Iris pigment epithelial cell (primary cell): ENCODE measurements at places on chromosomes 2 and 18.
A peak's percentile ranks its signal among the peaks of the same experiment; 100 is the strongest.

DNA sequence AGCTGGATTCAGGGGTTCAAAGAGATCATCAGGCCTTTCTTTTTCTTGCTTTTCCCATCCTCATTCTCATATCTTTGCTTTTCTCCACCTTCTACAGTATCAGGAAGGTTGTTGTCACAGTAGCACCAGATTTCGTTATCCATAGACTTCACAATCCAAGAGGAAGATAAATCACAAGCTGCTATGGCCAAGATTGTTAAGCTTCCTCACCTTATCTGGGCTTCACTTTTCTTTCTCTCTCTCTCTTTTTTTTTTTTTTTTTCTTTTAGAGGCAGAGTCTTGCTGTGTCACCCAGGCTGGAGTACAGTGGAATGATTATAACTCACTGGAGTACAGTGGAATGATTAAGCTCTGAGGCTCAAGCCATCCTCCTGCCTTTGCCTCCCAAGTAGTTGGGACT, 93.5 kb downstream of the TTC27 start:
- no peak for DNase-seq

DNA sequence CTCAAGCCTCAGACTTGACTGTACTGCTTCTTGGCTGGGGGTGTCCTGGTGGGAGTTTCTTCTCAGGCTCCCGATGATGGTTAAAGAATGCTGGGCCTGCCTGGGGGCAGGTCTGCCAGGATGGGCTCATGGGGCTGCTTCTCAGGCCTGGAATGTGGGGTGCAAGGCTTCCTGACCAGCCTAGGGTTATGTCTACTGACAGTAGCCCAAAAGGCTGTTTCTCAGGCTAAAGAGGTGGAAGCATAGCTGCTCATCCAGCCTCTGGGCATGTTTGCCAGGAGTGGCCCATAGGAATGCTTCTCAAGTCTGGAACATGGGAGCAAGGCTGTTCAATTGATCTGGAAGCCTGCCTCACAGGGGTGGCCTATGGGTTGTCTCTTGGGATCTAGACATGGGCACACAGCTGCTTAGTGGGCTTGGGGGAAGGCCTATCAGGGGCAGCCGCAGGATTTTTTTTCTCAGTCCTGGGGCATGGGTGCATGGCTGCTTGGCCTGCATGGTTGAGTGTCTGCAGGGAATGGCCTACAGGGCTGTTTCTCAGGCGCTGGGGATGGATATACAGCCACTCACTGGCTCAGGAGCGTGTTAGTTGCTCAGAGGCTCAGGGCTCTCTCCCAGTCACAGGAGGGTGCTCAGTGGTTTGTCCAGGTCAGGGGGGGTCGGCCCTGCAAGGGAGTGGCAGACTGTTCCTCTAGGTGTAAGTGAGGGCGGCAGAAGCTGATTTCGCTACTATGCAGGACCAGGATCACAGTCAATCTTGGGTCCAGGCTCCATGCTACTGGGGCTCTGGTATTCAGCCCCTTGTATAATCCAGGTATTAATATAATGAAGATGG, 617.3 kb upstream of the REG3G start:
- DNase-seq: no peak

- DNase-seq: peak; percentile 67
These were observed 126.0 kb downstream of the LPIN1 start for GRCh38 chr2:11872247-11872947.

GRCh38 chr2:85905187-85905666, 16.4 kb upstream of the ST3GAL5 start:
- DNase-seq: no peak

DNA sequence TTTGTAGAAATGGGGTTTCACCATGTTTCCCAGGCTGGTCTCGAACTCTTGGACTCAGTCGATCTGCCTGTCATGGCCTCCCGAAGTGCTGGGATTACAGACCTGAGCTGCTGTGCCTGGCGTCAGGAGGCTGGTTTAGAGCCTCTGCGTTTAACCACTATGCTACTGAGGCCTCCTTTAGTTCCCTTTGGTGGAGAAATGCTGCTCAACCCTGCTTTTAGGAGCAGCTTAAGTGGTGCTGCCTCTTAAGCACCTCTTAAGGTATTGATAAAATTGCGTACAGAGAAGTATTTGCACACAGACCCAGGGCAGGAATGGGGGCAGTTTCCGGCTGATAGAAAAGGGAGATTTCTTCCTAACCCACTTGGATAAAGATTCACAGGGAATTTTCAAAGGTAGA, 8.0 kb downstream of the CD8A start:
- DNase-seq: no peak

DNA sequence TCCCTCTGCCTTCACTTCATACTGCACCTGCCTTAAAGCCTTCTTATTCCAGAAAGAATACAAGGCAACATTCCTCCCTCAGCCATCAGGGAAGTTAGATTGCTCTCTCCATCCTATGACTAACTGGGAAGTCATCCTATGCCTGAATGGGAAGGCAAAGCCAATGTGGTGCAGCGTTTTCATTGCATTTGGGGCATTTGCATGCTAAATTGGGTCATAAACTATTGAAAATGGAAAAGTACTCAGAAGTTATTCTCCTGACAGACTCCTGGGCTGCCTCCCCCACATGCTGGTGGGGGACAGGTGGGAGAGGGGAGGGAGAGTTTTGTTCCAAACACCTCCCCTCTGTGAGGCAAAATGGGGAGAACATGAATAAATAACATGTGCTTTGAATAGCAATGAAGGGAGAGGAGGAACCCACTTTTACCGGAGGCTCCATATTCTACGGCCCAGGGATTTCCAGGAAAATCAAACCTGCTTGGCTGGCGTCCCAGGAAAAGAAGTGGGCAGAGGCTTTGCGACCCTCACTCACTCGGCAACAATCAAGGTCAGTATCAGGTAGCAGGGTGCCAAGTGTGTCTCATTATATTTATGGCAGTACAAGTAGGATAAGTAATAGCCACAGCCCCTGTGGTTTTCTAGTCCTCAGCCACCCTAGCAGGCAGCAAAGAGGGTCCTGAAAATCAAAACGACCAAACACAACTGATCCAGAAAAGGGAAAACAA, 84.1 kb downstream of the BOD1L2 start:
- no peak for DNase-seq

DNA sequence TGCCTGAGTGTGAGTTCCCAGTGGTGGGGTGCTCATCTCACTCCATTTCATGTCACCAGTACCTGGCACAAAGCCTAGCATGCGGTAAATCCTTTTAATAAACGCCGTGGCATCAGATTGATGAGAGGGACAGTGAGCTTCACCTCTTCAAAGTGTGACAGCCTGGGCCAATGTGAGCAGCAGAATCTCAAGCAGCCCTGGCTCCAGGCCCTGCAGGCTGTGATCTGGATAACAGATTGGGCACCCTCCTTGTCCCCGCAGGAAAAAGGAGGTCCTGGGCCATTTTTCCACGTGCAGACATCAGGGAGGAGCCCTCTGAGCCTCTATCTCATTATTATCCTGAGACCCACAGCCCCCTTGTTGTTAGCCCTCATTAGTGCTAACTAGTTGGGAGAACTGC, 34.8 kb downstream of the TET3 start:
- DNase-seq: no peak

GRCh38 chr2:16507655-16508489, 157.8 kb downstream of the CYRIA start:
- DNase-seq: peak; percentile 9

DNA sequence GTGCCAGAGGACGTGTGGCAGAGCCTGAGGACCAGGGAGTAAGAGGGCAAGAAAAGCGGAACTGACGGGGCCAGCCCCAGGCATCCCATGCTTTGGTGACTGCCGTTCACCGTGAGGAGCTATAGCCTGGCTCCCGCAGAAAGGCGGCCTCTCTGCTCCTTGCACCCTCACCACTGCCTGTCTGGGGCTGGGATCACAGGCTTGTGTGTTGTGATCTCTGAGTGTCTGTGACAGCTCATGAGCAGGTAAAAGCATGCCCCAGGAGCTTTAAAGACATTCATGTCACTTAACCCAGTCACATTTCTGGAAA, 266.8 kb upstream of the RAB6C start:
- no peak for DNase-seq

GRCh38 chr18:5630057-5630899, 86.5 kb upstream of the EPB41L3 start:
- peak; percentile 52 for DNase-seq

GRCh38 chr2:15640784-15641183, 49.1 kb downstream of the DDX1 start:
- DNase-seq: no peak

- DNase-seq: no peak
These were observed 18.8 kb downstream of the PSD4 start for GRCh38 chr2:113192459-113193100.

GRCh38 chr2:165814473-165814872, 20.4 kb upstream of the GALNT3 start:
- DNase-seq: no peak

GRCh38 chr2:152791979-152792378, 73.6 kb downstream of the ARL6IP6 start:
- DNase-seq: no peak

DNA sequence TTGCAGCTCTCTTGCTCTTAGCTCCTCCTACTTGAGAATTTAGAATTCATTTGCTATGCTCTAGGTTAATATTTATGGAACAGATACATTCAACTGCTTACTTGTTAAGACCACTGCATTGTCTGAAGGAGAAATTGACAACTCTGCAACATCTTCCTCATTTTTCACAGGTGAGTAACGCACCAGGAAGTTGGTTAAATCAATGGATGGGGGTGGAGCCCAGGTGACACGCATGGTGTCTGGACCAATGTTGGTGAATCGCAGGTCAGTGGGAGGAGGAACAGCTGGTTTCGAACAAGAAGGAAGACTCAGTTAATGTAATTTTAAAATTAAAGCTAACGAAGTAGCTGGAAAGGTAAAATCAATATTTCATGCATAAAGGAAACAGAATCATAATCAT, 44.3 kb downstream of the FN1 start:
- no peak for DNase-seq

- no peak for DNase-seq
These were observed 456 bp upstream of the NFATC1 start for GRCh38 chr18:79395308-79395640.

GRCh38 chr2:222879604-222879933, 18.7 kb downstream of the ACSL3 start:
- DNase-seq: no peak

DNA sequence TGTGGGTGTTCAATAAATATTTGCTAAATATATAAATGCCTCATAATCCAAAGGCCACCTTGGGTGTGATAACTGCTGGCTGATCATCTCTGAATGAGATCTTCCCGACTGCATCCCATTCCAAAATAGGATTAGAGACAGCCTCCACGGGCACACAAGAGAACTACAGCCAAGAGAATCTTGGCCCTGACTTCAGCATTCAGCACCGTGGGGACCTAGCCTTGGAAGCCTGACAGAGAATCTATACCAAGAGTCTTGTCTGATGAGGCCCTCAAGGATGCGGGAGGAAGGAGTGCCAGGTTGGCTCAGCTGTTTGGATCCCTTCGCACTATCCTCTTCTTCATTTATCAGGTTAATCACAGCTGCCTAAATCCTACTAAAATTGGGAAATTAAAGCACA, 85.8 kb downstream of the RBM43 start:
- no peak for DNase-seq

DNA sequence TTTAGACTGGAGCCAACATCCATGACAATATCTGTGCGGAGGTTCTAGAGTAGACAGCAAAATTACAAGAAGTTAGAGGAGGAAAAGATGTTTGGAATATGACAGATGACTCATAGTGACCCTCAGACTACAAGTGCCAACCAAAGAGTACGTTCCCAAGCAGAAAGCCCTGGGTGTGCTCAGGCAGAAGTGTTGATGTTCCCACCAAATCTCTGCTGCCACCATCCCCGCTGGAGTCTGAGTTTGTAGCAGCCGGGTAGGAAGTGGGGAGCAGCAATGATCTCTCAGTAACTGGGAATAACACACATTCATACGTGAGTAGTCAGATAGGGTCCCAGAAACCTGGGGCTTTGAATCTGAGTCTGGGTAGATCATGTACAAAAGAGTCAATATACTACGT, 73.2 kb downstream of the XDH start:
- DNase-seq: no peak

GRCh38 chr2:164412831-164413230, 208.5 kb downstream of the GRB14 start:
- DNase-seq: peak; percentile 2

GRCh38 chr2:147567136-147567535, 277.7 kb upstream of the ACVR2A start:
- DNase-seq: no peak

- DNase-seq: peak; percentile 40
These were observed 5.4 kb upstream of the TDRD15 start for GRCh38 chr2:21118302-21118920.

GRCh38 chr2:232569541-232569940, 19.1 kb downstream of the EIF4E2 start:
- no peak for DNase-seq
